Panc1 (cell line): ENCODE measurements at places on chromosomes 2 and 18.

DNA sequence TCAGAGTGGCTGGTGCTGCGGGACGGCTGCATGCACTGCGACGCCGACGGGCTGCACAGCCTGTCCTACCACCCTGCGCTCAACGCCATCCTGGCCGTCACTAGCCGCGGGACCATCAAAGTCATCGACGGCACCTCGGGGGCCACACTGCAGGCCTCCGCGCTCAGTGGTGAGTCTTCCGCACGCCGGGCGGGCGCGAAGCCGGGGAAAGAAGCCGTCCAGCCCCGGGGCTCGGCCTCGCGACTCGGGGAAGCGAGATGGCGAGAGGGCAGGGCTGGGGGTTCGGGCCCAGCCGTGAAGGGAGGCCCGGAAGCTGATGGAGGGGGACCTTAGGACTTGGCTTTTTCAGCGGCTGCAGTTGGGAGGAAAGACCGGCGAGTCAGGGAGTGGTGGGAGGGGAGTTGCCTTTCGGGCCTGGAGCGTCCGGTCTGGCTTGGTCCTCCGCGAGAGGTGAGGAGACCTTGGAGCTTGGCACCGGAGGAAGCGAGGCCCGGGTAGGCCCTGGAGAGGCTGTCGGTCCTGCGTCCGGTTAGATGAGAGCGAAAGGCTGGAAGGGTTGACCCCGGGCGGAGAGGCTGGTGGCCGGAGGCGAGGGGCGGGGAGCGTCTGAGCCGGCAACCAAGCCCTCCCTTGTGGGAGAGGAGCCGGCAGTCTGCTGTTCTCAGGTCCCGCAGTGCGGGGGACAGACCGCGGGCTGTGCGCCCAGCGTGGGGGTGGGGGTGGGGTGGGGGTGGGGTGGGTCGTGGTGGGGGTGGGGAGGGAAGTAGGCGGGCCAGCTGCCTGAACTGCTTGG lies 691 bp downstream of the BIRC6 start:
- DNase-seq = no peak

DNA sequence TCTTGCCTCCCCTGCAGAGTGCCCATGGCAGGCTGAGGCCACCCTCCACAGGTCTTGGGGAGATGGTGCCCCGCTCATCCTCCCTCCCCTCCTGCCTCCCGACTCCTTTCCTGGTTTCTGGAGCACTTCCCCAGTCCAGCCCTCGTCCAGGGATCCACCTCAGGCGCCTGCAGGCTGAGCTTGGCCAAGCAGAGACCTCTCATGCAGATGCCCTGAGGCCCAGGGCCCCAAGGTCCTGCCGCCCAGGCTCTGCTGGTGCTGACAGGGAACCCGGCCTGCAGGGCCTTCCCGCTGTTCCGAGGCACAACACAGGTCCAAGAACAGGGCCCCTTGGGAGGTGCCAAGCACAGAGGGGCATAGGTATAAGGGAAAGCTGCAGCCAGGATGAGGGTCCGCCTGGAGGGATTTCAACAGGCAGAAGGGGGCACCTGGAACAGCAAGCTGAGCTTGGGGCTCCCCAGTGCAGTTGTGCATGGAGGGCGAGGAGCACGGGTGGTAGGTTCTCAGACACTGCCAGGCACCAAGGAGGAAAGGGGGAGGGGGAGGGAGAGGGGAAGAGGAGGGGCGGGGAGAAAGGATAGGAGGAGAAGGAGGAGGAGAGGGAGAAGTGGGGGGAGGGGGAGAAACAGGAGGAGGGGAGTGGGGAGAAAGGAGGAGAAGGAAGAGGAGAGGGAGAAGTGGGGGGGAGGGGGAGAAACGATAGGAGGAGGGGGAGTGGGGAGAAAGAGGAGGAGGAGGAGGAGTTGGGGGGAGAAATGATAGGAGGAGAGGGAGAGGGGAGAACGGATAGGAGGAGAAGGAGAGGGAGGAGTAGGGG lies 1.2 kb upstream of the ANO7 start:
- no peak for DNase-seq

DNA sequence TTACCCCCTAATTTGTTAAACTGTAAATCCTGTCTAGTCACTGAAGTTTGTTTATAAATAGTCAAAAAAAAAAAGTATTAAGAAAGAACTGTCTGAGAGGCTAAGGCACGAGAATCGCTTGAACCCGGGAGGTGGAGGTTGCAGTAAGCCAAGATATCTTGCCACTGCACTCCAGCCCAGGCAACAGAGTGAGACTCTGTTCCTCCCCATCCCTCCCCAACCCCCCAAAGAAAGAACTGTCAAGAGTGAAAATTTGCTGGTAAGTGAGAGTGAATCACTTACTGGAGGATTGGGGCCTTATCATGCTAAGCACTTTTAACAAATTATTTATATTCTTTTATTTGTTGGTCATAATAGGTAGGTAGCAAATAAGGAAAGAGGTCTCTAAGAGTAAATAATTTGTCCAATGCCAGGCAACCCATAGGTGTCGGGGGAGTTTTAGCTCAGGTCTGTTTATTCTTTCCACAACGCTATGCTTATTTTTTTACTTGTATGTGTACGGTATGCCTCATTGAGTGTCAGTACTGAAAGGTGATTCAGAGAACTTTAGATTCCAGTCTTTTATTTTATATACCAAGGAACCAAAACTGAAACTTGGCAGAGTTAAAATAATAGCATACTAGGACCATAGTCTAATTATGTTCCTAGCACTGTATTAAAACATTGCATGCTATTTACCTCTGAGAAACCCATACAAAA lies 2.5 kb downstream of the TAF4B start:
- DNase-seq = no peak

- no peak for DNase-seq
Measured at GRCh38 chr2:112600634-112601033, 16.2 kb downstream of the CHCHD5 start.

DNA sequence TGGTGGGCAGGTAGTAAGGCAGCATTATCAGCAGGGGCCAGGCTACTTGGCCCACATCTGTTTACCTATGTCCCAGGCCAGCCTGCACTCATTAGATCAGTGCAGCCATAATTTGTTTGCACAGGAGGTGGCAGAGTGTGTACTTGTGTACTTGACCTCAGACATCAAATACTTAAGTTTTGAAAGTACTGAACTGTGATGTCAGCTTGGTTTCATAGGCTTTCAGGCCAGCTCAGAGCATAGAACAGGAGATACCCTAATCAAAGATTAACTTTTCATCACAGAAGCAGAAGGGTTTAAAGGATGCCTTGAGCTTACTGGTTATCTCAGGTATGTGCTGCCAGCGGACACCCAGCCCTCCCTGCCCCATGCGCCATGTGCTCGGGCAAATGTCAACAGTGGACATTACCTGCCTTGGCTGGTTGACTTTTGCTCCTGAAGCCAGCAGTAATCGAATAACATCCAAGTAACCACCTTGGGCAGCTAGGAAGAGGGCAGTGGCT lies 33.2 kb downstream of the ANKRD29 start:
- DNase-seq = no peak

- DNase-seq = no peak
Measured at GRCh38 chr2:205895981-205896655, 189.9 kb downstream of the INO80D start.
